ENCODE measurements at places on chromosomes 7 and 10.
A peak's percentile ranks its signal among the peaks of the same experiment; 100 is the strongest.

DNA sequence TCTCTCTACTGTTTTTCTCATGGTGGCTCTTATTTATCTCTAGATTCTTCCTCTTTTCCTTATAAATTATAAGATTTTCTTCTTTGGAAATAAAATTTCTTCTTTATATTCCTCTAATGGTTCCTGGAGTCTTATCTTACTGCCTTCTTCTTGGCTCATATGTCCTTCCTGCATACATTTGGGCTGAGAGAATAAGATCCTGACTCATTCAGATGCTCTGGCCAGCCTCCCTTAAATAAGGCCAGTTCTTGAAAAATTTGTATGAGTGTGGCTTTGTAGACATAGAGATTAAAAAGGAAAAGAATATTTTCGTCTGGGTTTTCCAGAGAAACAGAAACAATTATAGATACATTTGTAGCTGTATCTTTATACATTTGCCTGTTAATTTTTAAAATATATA is 411.3 kb downstream of the KIF20B start:
- DNase-seq, result no peak

- no peak for DNase-seq
Measured at GRCh38 chr10:64037071-64037661, 516.0 kb downstream of the REEP3 start.

DNA sequence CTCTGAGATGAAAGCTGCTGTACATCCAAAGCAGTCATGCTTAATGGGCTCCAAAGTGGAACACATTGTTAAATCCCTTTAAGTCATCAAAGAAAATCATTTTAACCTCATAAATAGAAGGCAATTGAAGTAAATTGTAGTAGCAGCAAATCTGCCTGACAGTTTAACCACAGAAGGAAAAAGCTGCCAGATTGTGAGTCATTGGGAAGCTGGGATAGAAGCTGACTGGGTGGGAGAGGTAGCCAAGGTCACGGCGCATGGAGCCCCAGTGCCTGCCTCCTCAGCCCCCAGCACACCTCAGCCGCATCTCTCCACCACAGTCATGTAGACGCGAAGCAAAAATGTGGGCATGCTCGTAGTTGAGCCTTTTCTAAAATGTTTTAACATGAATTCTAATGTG is 44.0 kb downstream of the TARP start:
- no peak for DNase-seq

DNA sequence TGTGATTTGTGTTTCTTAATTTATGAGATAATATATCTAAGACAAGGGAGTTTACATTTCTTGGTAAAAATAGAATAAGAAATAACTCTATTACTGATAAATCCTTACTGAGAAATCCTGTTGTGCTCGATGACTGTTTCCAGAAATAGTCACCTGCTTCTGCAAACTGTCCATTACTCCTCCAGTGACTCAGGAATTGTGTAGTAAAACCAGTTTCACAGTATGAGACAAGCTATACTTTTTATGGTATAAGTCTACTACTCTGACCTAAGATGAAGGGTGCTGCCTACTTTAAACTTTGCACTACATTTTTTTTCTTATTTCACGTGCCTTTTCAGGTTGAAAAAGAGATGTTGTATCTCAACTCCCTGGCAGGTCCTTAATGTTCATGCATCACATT is 6.8 kb upstream of the ANKRD22 start:
- no peak for DNase-seq

DNA sequence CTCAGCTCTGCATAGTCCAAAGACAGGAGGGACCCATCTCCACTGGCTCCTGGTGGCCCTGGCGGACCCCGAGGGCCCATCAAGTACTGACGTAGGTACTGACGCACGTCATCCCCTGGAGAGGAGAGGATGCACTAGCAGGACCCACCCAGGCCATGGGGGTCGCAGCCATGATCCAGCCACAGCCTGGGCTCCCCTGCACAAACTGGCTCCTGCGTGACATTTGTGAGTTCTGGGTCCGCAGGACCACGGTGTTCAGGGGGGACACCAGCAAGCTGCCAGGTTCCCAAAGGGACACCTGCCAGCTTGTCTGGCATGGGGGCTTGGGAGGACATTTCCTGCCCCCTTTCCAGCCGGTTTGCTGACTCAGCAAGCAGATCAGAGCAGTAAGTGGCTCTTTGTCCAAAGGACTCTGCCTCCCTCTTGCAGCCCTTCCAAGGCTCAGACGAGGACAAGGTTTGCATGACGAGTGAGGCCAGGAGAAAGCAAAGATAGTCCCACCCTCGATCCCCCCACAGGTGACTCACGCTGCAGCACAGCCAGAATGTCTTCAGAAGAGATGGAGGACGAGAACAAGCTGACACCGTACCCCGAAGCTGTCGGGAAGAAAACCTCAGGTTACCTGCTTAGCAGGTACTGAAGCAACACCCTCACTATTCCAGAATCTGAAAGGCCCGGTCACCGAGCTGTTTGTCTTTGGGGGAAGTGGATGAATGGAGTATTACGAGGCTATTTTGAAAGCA is 49.0 kb downstream of the COL17A1 start:
- no peak for DNase-seq

GRCh38 chr10:62231805-62232204 is 36.8 kb downstream of the RTKN2 start:
- no peak for DNase-seq

GRCh38 chr10:117240621-117241529 is at the start of gene SLC18A2:
TSS of gene SLC18A2 (plus strand) at chr10:117241114. CDS start at chr10:117241694, 580 bp downstream.
- no peak for DNase-seq

DNA sequence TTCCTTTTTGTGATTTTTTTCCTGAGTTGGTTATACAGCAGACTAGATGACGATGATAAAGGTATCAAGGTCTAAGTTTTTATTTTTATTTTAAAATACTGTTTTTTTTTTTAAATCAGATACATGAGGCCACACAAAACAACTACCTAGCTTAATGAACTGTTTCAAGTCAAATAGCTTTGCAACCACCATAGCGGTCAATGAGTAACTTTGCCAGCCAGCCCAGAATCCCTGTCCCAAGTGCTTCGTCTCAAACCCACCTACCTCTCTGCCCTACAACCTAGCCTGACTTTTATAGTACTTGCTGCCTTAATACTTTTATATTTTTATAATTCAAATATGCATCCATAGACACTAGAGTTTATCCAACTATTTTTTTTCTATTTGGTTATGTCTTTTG is 676.5 kb downstream of the NRG3 start:
- no peak for DNase-seq

GRCh38 chr10:132845780-132846595 is 60.0 kb upstream of the NKX6-2 start:
- no peak for DNase-seq

- no peak for DNase-seq
Measured at GRCh38 chr10:3776796-3777571, 8.0 kb downstream of the KLF6 start.

GRCh38 chr10:114328874-114329273 is 75.4 kb downstream of the AFAP1L2 start:
- DNase-seq, result no peak

DNA sequence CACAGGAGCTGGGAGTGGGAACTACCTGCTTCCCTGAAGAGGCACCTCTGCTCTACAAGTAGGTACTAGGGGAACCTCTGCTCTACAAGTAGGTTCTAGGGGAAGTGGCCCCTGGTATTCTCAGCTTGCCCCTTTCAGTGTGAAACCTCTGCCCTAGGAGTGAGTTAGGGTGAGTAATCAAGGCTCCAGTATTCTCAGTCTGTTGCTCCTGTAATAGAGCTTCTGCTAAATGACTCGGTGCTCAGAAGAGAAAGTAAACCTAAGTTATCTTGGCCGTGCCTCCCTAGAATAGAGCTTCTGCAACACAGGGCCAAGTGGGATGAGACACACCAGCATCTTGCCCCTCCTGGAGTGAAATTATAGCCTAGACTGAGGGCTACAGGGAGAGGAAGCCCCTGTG is 13.4 kb upstream of the RASSF4 start:
- peak; percentile 19 for DNase-seq

DNA sequence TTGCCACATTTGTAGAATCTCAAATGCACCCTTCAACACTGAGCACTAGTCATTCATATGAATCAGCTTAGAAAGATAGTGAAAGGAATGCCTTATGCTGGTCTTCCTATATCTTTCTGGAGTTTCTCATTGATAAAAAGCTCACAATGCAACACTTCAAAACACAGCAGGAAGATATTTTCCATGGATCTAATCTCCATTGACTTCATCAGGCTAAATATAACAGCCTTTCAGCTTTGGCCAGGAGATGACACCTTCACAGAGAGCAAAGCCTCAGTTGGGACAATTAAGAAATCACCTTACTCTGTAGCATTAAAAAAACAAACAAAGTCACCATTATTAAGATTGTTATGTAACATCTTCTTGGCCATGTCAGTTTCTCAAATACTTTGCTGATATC is 6.7 kb downstream of the NRP1 start:
- DNase-seq, result no peak

DNA sequence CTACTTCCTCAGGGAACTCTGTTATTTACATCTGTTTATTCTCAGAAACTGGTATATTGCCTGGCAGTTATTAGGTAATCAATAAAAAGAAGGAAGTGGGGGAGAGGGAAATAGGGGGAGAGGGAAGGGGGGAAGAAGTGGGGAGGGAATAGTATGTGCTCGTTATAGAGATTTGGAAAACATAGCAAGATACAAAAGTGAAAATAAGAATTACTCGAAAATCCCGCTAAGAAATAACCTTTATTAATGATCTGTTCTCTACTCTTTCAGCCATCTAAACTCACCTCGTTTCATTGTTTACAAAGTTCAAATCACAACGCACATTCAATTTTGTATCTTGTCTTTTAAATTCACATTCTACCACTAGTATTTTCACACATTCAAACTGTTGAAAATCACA is 63.0 kb upstream of the CDCA7L start:
- no peak for DNase-seq

DNA sequence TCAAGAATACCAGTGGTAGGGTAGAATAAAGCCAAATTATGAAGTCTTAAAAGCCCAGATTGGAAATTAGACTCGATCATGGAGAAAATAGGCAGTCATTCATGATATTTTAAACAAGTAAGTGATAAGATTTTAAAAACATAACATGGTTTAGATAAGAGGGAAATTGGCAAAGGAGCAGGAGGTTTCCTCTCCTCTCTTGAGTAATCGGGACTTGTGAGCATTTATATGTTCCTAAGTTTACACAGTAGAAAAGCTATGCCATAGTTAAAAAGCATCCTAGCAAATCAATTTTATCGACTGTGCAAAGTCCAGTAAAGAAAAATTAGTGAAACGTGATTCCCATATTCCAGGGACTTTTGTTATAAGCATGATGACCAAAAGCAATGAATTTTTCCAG is 313.2 kb downstream of the AHR start:
- DNase-seq, result no peak

DNA sequence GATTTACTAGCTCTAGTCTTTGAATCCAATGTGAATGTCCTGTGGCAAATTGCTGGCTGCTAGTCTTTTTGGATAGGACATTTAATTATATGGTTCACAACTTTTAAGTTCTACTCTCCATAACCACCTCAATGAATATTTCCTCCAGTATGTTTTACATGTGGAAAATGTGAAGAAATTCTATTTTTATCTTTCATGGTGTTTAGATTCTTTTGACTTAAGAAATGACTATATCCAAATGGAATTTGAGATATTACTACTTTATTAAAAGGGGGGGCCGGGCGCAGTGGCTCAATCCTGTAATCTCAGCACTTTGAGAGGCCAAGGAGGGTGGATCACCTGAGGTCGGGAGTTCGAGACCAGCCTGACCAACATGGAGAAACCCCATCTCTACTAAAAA is 202.0 kb downstream of the ARL4A start:
- DNase-seq, result no peak

- DNase-seq, result no peak
Measured at GRCh38 chr10:1509011-1509530, 228.3 kb downstream of the ADARB2 start.

DNA sequence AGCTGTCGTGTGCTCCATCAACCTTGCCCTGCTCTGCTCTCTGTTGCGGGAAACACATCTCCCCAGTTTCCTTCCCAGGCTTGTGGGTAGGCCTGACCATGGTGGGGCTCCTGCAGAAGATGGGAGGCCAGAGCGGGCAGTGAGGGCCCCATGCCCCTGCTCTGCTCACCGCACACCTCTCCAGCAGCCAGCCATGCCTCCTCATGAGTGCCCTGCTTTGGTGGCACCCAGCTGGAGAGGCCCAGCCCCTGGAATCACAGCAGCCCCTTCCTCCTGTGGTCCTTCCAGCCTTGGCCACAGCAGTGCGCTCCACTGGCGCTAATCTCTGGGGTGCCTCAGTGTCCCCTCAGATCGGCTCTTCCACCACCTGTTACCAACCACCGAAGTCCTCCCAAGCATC is 4.2 kb upstream of the OPN4 start:
- DNase-seq, result no peak

DNA sequence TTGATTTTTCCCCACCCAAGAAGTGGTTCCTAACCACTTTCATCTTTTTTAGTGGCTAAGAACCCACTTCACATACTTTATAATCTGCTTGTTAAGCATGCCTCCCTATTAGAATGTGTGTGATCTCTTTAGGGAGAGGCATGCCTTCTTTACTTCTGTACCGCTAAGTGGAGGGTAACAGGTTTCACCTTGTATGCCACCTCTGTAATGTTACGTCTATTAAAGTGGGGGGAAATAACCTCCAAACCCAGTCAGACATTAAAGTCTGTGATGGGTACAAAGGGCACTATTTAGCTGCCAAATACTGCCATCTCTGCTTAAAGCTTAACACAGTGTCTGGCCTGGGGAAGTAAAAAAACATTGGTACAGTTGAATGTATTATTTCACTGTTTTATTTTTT is 51.9 kb downstream of the EPC1 start:
- DNase-seq, result no peak

- no peak for DNase-seq
Measured at GRCh38 chr10:121078672-121079102, 227.5 kb downstream of the WDR11 start.

GRCh38 chr7:44093102-44093641 is 10.8 kb upstream of the POLM start:
- DNase-seq, result no peak

DNA sequence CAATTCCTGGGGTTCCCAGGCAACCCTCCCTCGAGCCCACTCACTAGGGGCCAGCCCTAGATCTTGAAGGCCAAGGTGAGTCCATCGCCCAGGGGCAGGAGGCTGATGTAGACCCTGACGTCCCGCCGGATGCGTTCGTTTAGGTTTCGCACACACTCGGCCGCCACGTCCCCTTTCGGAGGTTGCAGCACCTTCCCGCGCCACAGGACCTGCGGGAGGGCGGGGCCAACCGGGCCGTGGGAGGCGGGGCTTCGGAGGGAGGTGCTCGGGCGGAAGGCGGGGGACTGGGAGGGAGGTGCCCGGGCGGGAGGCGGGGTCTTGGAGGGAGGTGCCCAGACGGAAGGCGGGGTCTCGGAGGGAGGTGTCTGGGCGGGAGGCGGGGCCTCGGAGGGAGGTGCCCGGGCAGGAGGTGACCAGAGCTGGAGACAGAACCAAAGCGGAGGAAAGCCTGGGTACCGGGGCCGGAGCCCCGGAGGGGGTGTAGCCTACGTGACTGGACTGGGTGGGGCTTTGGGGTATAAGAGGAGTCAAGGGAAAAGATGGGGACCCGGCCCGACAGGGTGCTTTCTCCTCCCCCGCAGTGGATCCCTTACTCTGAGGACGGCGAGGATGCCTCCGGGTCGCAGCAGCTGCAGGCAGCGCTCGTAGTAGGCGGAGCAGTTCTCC is 1.6 kb downstream of the COMTD1 start:
- DNase-seq, result peak; percentile 84

- no peak for DNase-seq
Measured at GRCh38 chr7:98771519-98771918, 98.3 kb downstream of the TMEM130 start.
